ENCODE measurements at places on chromosomes 16 and 17.

DNA sequence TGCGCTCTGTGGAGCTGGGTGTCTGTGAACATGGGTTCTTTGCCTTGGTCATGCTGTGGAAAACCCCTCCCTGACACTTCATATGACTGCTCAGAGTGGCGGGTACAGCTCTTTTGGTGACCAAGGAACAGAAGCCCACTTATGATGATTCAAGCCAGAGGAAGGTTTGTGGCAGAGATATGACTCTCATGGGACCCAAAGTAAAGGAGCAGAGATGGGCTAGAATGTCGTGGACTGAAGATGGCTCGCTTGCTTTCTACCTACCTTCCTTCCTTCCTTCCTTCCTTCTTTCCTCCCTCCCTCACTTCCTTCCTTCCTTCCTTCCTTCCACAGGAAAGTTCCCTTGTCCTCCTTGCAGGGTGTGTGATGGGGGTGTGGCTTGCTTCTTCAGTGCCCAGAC, 169.7 kb upstream of the IRX3 start:
- no peak for DNase-seq

- no peak for DNase-seq
These were observed 21.4 kb downstream of the ALOX15B start for GRCh38 chr17:8060274-8060673.

DNA sequence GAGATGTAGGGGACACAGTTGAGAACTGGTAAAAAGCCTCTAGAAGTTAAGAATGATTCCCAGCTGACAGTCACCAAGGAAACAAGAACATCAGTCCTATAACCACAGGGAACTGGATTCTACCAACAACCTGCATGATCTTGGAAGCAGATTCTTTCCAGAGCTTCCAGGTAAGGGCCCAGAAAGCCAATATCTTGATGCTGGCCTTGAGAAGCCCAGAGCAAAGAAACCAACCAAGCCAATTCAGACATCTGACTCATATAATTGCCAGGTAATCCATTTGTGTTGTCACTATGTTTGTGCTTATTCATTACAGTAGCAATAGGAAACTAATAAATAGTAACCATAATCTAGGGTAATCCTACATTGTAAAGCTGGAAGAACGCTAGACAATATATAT, 81.6 kb downstream of the CACNG1 start:
- no peak for DNase-seq

DNA sequence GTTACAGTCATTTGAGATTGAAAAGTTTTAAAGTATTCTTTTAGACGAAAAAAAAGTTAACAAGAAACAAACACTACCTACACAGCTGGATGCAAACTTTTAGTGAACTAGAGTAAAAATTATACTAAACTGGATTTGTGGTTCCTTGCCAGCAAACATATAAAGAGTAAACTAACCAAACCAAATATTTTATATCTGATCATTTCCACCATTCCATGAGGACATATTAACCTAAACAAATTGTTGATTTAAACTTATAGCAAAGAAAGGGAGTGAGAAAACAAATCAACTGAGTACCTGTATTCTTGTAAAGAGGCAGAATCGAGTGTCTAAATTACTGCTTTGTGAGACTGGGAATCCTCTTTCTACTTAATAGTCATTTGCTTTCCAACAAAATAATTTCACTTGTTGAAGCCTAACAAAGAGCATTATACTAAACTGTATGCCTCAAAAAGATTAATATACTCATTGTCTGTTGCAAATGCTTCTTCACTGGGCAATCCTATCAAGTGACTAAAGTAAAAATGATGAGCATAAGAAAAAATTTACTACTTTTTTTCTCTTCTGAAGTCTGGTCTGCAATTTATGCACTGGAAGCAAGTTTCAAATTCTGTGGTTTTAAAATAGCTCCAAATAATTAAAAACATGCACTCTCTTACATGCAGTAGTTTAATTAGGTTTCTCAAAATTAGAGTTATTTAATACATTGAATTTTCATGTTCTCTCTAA, 37.5 kb downstream of the AKAP10 start:
- no peak for DNase-seq

DNA sequence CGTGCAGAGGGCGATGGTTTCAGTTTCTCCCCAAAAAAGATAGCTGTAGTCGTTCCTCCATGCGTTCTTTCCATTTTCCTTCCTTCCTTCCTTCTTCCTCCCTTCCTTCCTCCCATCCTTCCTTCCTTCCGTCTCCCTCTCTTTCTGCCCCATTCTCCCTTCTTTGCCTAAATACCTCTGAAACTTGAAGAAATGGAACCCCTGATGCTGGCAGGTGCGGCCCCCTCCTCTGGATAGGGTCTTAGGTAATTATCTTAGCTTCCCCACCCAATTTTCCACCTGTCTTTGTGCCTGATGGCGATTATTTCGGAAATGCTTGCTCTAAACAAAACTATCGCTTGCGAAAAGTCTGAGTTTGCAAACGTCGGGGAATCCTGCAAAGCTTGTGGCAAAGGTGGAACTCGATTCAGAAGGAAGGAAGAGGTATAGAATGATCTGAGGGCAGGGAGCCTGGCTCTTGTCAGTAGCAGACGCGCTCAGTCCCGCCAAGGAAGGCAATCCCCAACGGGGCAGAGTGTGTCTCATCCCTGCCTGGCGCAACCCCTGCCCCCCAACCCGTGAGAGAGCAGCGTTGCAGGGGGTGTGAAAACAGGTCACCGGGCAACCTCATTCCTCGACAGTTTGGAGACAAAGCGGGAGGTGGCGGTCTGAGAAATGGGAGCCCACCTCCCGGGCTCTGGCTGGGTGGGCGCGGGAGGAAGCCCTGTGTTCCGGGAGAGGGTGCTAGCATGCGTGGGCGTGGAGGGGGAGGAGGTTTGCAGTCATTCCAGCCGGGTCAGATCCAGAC, 2.9 kb upstream of the CBX8 start:
- DNase-seq: no peak

DNA sequence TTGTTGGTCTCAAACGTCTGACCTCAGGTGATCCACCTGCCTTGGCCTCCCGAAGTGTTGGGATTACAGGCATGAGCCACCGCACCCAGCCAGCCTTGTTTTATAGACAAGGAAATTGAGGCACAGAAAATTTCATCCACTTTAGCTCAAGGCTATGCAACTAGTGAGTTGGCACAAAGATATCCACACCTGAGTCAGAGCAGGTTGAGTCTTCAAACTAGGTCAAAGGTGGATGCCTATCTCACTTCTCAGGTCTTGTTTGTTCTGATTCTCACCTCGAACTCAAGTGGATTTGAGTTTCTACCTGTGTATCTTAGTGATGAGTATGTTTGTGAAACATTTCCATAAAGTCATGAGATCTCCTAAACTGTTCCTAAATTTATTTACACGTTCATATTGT, 35.6 kb upstream of the GAS7 start:
- no peak for DNase-seq

Data from NCI-H1417 treated with DMSO at 0.1 percent for 48 hours (cell line).